ENCODE measurements at places on chromosomes 12 and 14.

GRCh38 chr12:71440345-71440762 lies 756 bp downstream of the LGR5 start:
- DNase-seq, result no peak

GRCh38 chr12:22242726-22243125 lies 91.8 kb downstream of the ST8SIA1 start:
- no peak for DNase-seq

DNA sequence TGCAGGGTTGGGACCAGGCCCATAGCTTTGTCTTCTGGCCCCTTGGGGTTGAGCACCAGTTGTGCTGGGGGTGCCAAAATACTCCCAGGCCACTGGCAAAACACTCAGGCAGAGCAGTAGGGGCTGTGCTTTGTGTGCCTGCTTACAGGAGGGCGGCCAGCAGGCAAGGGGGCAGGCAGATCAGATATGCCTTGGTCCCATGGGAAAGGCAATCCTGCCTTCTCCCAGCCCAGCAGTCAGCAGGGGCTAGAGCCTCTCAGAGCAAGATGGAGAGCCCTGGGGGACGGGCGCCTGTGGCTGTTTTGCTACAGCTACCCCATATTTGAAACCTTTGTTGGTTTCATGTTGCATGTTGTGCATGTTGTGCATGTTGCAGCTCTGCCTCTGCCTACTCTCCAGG lies 36.2 kb upstream of the TMX1 start:
- DNase-seq, result no peak

DNA sequence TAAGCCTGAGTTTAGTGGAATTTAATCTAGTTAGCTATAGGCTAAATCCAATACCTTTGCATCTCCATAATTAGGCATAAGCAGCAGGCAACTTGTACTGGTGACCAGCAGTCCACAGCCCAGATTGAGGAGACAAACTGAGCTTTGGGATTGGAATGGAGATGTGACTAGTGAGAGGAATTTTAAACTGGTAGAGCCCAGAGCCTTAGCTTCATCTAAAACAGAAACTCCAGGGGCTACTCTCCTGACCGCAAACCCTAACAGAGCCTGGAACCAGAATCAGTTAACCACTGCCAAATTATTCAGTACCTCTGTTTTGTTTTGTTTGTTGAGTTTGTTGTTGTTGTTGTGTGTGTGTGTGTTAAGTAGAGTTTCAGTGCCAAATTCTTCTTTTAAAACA lies 53.2 kb downstream of the TSPAN19 start:
- DNase-seq, result no peak

DNA sequence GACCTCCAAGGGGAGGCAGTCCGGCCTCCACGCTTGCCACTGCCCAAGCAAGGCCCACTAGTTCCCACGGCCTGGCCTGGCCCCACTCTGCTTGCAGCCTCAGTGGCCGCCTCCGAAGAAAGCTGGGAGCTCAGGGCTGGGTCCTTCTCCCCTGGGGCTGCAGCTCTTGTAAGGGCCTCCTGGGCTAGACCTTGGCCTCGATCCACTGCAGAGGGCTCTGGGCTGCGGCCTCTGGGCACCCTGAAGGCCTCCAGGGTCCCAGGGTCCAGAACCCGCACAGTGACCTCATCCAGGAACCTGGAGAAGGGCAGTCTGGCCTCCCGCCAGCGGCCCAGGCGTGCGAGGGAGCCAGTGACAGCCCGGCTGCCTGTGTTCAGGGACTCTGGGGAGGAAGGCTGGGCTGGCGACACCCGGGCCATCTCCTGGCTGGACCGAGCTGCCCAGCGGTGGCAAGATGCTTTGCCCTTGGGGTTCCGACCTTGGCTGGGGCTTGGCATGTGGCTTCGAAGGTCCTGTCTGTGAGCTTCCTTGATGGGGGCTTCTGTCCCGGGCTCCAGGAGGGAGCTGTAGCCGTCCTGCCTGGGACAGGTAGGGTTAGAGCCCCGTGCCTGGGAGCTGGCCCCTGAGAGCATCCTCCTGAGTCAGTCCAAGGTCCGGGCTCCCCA lies 9.8 kb downstream of the BEGAIN start:
- no peak for DNase-seq

DNA sequence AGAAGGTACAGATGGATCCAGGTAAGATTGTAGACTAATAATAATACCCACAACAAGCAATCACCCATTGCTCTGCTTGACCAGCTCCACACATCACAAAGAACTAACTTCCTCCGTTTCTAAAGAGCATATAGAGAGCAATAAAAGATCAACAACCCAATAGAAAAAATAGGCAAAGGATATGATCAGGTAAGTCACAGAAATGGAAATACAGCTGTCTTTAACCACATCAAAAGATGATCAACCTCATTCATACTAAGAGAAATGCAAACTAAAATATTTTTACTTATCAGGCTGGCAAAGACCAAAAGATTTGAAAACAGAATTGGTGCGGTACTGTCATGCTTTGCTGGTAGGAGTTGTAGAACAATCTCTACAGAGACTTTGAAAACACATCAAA lies 8.9 kb downstream of the C2CD5 start:
- no peak for DNase-seq

DNA sequence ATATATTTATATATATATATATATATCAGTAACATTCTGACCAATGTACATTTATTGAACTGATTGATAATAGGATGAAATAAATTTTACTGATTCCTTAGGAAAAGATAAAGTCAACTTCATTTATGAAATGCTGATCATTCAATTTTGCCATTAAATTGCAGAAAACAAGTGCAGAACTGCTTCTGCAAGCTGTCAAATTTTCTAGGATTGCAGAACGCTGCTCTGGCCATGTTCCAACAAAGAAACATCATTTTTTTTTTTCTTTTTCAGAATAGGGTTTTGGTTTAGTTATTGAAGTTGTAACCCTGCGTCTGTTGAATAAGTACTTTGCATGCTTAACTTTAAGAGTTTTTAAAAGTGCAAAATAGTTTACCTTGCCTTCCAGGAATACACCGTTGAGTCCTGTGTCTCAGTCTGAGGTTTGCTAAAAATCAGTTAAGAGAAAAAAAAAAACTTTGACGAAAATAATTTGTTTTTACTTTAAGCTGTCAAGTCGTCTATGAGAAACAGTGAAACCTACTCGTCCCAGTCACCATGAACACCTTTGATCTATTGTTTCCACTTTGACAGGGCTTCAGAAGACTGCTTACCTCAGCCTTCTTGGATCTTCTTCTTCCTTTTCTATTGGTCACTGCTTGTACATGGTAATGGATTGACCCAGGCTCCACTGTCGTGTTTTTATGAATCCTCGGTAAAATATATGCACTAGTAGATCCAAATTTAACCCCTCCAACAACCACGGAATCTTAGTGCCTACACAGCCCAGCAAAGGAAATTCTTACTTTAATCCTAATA lies at the start of gene KERA:
Gene KERA, minus strand, starts transcription at position 657 of the 798 bp plus-strand sequence. CDS start 1,743 bp downstream, outside the sequence.
- DNase-seq, result no peak

- no peak for DNase-seq
These were observed 11.9 kb upstream of the ATF7 start for GRCh38 chr12:53638057-53638456.

- no peak for DNase-seq
These were observed 37.8 kb upstream of the OR4E1 start for GRCh38 chr14:21711360-21711961.

GRCh38 chr12:32301216-32301615 lies 98.1 kb upstream of the FGD4 start:
- DNase-seq, result no peak

DNA sequence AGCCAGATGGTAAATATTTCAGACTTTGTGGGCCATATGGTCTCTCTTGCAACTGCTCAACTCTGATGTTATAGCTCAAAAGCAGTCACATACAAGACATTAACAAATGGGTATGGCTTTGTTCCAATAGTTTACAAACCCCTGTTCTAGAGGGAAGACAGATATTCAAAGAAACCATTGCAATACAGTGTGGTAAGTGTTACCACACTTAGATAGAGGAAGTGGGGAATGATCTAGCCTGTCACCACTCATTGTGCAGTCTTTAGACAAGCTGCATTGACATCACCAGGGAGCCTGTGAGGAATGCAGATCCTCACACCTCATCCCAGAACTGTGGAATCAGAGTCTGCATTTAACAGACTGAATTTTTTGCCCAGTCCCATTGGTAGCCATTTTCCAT lies 80.0 kb upstream of the RGS6 start:
- DNase-seq, result no peak
